ENCODE measurements at places on chromosomes 13 and 19.
A peak's percentile ranks its signal among the peaks of the same experiment; 100 is the strongest.

GRCh38 chr13:20891768-20892167 lies 10.8 kb downstream of the XPO4 start:
- no peak for DNase-seq

GRCh38 chr19:45473682-45474605 lies 6.1 kb downstream of the FOSB start:
- peak; percentile 28 for DNase-seq

- DNase-seq: peak; percentile 66
Observed at GRCh38 chr19:14450168-14450874, 17.2 kb downstream of the PKN1 start.

GRCh38 chr19:49539192-49539952 lies 11.6 kb downstream of the RCN3 start:
- no peak for DNase-seq
